ENCODE measurements at places on chromosomes 7 and 10. TPM values are rescaled to one million over a fixed set of nuclear protein-coding genes. Genes with fewer than 3 reads are reported as not detected.

VGF gene
- 0.66 TPM for total RNA-seq

TBATA gene
- not detected for total RNA-seq

CALML3 gene
- not detected for total RNA-seq

MMRN2 gene
- total RNA-seq, result 2.1 TPM

OR2A1 gene
- under 0.01 TPM for total RNA-seq

GDF10 gene
- 25.1 TPM for total RNA-seq

ARHGEF5 gene
- total RNA-seq, result 3.9 TPM

NCAPG2 gene
- total RNA-seq, result 10.9 TPM

PFKFB3 gene
- total RNA-seq, result 22.9 TPM

MYO1G gene
- under 0.01 TPM for total RNA-seq

LBX1 gene
- total RNA-seq, result under 0.01 TPM

STRIP2 gene
- 10.9 TPM for total RNA-seq

GIMAP8 gene
- under 0.01 TPM for total RNA-seq

TUBAL3 gene
- not detected for total RNA-seq

KLF14 gene
- total RNA-seq, result under 0.01 TPM

GSTK1 gene
- total RNA-seq, result 110 TPM

HNRNPF gene
- 293 TPM for total RNA-seq

LAMB1 gene
- 440 TPM for total RNA-seq

SLC13A1 gene
- total RNA-seq, result not detected

PBLD gene
- 2.8 TPM for total RNA-seq

Data from fibroblast of lung (primary cell).